ENCODE measurements at places on chromosomes 4 and X. TPM values are rescaled to one million over a fixed set of nuclear protein-coding genes. Genes with fewer than 3 reads are reported as not detected.

DNA sequence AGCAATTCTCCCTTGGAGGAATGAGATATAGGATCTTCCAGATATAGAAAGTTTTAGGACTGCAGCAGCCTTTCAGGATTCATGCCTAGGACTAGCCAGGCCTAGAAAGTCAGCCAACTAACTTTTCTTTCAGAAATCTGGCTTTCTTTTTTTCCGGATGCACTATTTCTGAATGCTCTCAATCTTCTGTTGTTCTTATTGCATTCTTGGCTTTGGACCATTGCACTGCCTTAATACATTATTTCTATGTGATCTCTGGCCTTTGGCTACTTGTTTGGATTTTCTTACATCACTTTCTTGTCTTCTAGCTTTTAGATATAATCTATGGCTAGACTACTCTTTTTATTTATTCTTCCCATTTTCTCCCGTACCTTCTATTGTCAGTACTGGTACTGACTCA, 813.1 kb upstream of the HTR2C start:
- no peak for DNase-seq

GRCh38 chr4:10629394-10629793, 55.2 kb downstream of the CLNK start:
- DNase-seq = no peak

DNA sequence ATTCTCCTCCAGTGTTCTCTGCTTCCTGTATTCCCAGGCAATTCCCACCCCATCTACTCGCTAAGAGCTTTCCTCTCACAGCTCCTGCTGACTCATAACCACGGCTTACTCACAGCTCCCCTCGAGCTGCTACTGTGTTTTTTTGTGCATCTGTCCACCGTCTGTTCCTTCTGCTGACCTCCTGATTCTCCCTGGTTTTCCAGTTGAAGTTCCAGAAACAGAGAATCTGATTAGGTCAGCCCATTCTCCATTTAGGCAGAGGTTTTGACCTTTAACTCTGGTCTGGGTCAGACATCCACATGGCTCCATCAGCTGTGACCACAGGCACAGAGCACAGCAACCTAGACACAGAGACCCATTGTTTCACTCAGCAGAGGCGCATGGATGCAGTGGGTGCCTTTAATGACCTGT, 5.5 kb upstream of the SMIM20 start:
- no peak for DNase-seq

GRCh38 chr4:10024303-10024702, 3.0 kb upstream of the SLC2A9 start:
- DNase-seq = no peak

Gene GPM6B
- 8.0 TPM for total RNA-seq

Gene FRMPD3
- total RNA-seq = 0.09 TPM

Gene SMIM10
- 3.5 TPM for total RNA-seq

Gene KLF3
- total RNA-seq = 40.4 TPM
